ENCODE measurements at places on chromosomes 1 and 21. TPM values are rescaled to one million over a fixed set of nuclear protein-coding genes. Genes with fewer than 3 reads are reported as not detected.

VHLL gene
- not detected for polyA plus RNA-seq

SPRR3 gene
- not detected for polyA plus RNA-seq

AMY1B gene
- not detected for polyA plus RNA-seq

OR14A2 gene
- polyA plus RNA-seq: not detected

SHISAL2A gene
- 6.9 TPM for polyA plus RNA-seq

MCOLN2 gene
- polyA plus RNA-seq: 0.41 TPM

GBP2 gene
- polyA plus RNA-seq: 104 TPM

GRCh38 chr1:168386949-168387586, 106.4 kb downstream of the TBX19 start:
- peak; percentile 53 for DNase-seq

GRCh38 chr1:20589331-20590278, 708 bp downstream of the CDA start:
- DNase-seq: no peak

DNA sequence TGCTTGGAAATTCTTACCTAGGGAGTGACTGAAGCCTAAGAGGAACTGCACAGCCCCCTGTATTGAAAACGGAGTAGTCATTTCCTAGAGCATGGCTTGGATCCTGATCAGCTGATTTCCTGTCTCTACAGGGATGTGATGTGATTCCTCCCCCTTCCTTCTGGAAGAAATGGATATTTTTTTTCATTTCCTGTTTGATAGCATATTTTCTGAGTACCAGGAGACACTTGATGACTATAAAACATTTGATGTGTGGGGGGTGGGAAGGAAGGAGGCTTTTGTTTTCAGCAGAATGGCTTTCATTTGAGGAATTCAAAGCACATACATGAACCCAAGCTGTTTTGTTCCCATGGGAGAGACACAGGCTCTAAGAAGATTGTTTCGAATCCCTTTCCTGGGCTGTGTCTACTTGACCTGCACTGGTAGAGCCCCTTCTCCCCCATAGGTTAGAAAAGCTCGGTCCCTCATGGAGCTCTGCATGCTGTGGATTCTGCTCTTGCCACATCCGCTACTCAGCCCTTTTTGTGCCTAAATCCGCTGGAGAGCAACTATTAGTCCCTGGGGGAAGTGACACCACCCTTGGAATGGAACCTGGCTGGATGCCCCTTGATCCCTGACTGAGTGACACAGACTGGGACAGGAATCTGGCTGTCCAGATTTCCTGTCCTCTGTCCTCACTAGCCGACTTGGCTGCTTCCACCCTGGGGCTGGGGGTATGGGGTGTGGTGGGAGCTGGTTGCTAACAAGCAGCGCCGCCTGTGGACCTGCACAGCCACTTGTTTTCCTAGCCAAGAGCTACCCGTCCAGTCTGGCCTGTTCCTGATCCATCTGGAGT, 71.8 kb upstream of the MACF1 start:
- no peak for DNase-seq

DNA sequence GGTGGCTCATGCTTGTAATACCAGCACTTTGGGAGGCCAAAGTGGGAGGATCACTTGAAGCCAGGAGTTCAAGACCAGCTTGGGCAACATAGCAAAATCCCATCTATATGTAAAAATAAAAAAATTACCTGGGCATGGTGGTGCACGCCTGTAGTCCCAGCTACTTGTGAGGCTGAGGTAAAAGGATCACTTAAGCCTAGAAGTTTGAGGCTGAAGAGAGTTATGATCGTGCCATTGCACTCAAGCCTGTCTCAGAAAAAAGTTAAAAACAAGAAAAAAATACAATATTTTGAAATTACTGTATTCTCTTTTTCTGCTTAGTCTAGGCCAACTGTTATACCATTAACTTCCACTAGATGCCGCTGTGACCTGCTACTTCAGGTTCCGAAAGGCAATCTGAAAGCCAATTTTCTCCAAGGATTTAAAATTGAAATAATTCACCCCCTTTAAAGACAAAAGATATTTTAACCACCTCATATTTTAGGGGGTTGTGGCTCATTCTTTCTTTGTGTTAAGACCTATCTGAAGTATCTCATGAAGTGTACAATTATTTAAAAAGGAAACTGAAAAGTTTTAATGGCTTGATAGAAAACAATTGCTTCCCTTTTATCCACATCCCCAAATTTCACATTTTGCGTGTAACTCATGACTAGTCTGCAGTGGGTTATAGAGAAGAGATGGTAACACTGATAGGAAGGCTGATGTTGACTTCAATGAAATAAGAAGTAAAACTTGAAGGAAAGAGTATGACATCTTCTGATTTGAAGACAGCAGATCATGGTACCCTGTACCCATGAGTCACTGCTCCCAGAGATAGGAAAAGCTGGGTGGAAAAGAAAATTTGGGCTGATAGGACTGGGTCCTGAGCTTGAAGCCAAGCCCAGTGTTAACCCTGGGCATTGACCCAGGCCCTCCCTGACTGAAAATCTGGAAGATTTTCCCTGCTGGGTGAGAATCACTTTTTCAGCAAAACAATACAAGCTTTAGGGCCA, 24.4 kb upstream of the CLDN14 start:
- no peak for DNase-seq

DNA sequence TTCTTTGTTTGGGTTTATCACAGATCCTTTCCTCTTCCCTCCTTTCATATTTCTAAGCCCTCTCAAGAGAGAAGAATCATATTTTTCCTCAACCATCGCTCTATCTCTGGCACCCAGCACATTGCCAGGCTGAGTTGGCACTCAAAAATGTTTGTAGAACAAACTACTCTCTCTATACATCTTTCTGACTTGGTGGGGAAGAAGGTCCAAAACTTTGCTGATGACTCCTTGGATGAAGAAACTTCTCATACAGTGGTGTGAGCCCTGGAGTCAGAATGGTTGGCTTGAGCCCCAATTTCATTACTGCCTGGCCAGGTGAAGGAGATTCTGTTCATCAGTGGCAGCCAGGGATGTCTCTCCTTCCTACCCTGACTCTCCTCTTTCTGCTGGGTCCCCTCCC, 11.9 kb downstream of the ALX3 start:
- DNase-seq: no peak

DNA sequence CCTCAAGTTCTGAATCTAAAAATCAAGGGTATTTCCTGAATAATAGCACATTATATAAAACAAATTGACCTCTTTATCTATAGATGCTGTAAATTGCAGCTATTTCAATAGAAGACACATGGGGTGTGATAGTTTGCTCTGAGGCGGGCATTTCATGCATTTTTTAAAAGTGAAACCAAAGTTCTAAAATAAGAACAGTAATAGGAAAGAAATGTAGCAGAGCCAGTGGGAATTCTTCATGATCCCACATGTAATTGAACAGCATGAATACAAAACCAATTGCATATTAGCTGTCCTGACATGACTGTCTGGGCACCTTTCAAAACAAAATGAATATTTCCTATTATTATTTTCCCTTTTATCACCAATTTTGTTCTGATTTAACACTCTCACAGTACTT, 85.0 kb downstream of the RGS21 start:
- no peak for DNase-seq

GRCh38 chr21:42006765-42007164, 3.4 kb downstream of the ZBTB21 start:
- no peak for DNase-seq

- no peak for DNase-seq
Observed at GRCh38 chr1:64042331-64043100, 160.9 kb upstream of the UBE2U start.

DNA sequence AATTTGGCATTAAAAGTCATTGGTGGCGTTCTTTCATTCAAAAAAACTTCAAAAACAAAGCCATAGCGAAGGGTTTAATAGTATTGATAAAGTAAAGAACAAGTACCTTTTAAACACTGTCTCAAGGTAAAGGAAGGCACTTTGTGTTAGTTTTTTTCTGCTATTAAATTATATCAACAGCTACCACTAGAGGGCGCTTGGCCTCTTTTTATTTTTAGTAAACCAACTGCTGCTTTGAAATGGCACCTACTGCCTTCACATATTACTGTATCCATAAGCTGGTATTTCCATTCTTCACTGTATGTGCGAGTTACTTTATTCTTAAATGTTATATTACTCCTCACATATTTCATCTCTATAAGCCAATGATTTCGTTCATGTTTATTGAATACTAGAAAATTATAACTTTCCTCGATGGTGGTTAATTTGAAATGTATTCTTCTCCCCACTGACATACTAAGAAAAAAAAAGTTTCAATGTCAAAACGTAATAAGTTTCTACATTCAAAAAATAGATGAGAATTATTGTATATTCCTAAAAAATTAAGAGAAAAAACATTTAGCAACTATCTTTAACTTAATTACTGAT, 125.7 kb upstream of the CXADR start:
- DNase-seq: peak; percentile 64

DNA sequence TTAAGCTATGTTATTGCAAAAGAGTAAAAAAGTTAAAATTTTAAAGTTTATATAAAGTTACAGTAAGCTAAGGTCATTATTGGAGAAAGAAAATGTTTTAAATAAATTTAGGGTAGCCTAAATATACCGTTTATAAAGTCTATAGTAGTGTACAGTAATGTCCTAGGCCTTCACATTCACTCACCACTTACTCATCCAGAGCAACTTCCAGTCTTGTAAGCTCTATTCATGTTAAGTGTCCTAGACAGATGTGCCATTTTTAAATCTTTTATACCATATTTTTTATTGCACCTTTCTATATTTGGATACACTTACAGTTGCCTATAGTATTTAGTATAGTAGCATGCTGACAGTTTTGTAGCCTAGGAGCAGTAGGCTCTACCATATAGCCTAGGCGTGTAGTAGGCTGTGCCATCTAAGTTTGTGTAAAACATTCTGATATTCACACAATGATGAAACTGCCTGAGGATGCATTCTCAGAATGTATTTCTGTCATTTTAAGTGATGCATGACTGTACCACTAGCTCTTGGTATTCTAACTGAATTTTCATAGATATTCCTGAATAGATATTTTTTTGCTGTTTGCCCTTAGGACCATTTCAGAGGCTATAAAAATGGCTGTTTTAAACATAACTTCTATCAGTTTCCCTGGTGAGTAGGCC, 26.8 kb downstream of the PPP2R5A start:
- DNase-seq: no peak

DNA sequence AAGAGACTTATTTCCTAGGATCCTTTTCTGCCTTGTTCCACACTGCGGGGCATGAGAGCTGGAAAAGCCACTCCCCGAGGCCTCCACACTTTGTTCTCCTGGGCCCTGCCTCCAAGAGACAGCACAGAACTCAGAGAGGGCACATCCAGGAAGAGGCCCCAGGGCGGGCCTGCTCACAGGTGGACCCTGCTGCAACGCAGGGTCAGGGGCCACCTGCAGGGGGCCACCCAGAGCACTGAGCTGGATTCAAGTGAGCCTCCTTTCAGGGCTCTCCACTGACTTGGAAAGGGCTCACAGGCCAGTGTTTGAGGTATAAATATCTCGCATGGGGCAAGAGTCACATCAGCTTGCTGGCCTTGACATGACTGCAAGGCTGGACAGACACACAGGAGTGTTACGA, 4.8 kb downstream of the RGS16 start:
- no peak for DNase-seq

DNA sequence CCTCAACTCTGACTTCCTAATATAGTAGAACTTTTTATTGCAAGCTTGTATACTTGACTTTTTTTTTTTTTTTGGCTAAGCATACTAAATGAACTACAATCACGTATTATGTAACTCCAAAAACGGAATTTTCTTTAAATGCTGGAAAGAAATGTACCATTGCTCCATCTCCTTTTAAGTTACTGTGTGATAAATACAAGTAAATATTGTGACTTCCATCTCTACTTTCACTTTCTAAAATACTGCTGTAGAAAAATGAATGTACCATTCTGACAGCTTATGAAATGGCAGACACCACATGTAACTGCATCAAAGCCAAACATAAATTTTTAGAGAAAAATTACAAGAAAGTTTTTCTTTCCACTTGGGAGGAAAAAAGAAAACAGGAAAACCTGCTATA, 54.7 kb downstream of the ASH1L start:
- DNase-seq: no peak

- DNase-seq: no peak
Observed at GRCh38 chr1:232834066-232834465, 28.9 kb downstream of the MAP10 start.

DNA sequence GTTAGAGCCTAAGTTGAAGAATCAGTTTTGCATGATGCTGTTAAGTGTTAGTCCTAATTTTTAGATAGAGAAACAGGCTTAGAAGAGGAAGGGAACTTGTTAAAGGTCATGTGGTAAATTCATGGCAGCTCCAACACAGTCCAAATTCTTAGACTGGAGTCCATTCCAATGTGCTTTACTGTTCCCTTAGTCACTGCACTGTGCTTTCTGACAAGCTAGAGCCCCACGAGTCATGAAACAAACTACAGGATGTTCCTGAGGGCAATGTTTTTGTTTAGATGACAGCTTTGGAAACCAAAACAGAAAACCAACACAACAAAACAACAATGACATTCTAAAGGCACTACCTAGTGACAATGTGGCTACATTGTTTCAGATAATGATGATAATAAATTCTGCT, 23.1 kb upstream of the RGS4 start:
- DNase-seq: no peak

DNA sequence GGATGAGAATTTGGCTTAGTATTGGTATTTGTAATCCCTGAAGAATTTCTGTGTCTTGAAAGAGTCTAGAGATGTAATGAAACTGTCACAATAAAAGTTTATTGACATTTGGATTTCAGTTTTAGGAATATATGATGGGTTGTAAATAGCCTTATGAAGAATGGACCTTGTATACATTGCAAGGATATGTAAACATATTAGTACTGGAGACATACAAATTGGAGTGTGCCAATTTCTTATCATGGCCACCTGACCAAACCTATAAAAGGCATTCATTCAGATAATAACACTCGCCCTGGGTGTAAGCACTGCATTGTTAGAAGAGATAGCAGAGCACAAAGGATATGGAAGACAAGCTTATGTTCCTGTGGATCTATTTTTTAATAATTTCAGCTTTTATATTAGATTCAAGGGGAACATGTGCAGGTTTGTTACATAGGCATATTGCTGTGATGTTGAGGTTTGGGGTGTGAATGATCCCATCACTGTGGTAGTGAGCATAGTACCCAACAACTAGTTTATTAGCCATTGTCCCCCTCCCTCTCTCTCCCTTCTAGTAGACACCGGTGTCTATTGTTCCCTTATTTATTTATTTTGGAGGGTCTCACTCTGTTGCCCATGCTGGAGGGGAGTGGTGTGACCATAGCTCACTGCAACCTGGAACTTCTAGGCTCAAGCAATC, 8.6 kb downstream of the S1PR1 start:
- no peak for DNase-seq

Measured in naive thymus-derived CD4-positive, alpha-beta T cell (primary cell).